Tibial artery (tissue), 4 donors: ENCODE measurements at places on chromosomes 1 and 21.
A peak's percentile ranks its signal among the peaks of the same experiment; 100 is the strongest.

GRCh38 chr1:6062670-6063069, 17.0 kb downstream of the KCNAB2 start:
- DNase-seq = no peak

DNA sequence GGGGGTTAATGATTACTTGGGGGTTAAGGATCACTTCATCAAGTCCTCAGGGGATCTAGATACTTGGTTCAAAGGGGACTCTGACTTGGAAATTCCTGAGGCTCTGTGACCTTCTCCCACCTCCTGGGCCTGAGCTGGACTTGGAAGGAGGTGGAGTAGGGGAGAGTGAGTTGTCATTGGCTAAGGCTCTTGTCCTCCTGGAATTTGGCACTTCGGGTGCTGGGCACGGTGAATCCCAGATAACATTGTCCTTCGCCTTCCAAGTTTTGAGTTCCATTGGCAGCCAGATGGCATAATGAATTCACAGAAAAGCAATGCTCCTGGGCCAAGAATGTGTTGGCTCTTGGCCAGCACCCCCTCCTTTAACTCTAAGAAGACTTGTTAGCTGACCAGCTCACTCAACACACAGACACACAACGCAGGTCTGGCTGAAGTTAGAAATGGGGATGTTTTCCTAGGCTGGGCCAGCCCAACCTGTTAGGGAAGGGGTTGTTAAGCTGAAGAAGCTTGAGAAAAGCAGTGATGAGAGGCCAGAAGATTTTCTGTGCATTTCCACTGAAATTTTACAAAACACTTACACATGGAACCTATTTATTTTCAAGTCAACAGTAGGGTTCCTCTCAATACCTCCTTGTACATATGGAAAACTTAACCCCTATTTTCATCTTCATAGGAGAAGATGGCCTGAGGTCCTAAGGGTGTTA, 29.7 kb downstream of the SLC26A9 start:
- DNase-seq = peak; percentile 84

- DNase-seq = no peak
Observed at GRCh38 chr1:24535021-24535424, 20.9 kb upstream of the NCMAP start.

- no peak for DNase-seq
Observed at GRCh38 chr1:79293611-79294010, 287.1 kb upstream of the ADGRL4 start.

GRCh38 chr1:35466120-35466519, 91.1 kb downstream of the KIAA0319L start:
- DNase-seq = no peak

- DNase-seq = no peak
Observed at GRCh38 chr1:213083112-213083445, 32.0 kb downstream of the RPS6KC1 start.

DNA sequence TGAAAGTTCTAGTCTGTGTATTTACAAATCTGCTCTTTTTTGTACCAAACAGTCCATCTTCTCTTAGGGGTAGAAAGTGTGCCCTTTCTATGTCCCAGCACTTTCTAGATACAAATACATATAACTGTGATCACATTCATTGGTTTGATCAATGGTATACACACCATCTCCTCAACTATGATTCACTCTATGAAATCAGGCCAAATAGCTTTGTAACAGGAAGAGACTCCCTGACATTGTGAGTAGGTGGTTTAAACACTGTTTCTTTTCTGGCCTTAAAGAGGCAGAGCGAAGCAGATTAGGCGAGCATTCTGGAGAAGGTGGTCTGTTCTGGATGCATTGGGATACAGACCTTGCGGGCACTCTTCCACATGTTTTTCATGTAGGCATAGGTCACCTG, 39.3 kb upstream of the EXOSC10 start:
- DNase-seq = no peak

- DNase-seq = no peak
Observed at GRCh38 chr1:23383577-23384311, 14.1 kb upstream of the ZNF436 start.

- DNase-seq = no peak
Observed at GRCh38 chr1:112564081-112564480, 54.9 kb downstream of the ST7L start.

- no peak for DNase-seq
Observed at GRCh38 chr21:15422783-15423182, 307.0 kb upstream of the USP25 start.

DNA sequence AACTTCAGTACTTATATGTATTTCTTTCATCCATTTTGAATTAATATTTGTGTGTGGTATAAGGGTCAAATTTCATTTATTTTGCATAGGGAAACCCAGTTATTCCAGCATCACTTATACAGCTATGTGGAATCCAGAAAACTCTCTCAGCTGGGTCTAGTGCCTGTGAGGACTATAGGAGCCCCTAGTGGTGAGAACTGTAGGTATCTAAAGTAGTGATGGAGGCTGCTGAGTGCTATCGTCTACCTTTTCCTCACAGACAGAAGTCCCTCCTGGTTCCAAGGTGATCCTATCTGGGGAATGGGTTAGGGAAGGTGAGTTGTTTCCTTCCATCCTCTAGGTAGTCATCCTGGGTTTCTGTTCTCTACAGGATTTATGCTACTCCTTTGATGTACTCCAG, 352.0 kb upstream of the C1orf87 start:
- DNase-seq = no peak

DNA sequence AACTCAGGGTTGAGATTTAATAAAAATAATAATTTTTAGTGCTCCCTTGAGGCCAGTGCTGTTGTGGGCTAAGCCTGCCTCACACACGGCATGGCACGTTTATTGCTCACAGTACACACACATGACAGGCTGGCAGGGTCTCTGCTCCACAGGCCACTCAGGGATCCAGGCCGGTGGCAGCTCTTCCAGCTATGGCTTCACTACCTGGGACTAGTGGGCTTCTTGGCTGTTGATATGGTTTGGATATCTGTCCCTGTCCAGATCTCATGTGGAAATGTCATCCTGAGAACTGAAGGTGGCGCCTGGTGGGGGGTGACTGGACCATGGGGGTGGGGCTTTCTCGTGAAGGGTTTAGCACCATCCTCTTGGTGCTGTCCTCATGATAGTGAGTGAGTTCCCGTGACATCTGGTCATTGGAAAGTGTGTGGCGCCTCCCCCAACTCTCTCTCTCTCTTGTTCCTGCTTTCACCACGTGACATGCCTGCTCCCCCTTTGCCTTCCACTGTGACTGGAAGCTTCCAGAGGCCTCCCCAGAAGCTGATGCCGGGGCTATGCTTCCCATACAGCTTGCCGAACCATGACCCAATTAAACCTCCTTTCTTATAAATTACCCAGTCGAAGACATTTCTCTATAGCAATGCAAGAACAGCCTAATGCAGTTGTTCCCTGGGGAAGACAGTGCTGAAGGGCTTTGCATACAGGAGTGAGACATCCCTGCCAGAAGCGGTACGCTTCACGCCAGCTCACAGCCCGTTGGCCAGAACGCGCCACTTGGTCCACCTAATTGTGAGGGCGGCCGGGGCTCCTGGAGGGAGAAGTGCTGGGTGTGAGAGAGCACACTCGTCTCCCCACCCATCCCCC, 226.9 kb upstream of the C1orf174 start:
- peak; percentile 55 for DNase-seq

DNA sequence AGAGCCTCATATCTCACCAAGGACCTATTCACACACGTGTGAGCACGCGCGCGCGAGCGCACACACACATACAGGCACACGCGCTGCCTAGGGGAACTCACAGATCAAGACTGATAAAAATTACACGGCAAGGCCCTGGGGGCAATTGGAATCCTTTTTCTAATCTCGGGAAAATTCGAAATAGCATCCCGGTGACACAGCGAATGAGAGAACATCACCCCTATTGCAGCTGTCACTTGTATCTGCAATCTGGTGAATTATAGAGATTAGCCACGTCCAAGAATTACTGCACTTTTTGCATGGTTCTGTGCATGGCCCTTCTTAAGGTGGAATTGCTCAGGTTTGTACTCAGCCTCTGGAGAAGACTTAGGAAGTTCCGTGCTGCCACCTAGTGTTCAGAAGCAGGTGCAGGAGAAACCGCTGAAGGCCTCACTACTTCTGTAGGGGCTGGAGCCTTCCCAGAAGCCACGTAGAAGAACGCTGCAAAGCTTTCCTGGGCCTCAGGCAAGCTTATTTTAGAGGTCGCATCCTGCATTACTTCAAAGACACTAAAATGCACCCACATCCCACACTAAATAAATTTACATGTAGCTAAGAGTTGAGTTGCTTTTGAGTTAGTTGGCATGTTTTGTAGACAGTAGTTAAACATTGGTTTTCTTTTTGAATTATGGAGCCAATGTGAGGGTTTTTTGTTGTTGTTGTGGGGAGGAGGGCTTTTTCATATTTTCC, 229.2 kb upstream of the CAMK1G start:
- peak; percentile 69 for DNase-seq

GRCh38 chr21:46325073-46325912, 1.3 kb downstream of the PCNT start:
- peak; percentile 73 for DNase-seq

DNA sequence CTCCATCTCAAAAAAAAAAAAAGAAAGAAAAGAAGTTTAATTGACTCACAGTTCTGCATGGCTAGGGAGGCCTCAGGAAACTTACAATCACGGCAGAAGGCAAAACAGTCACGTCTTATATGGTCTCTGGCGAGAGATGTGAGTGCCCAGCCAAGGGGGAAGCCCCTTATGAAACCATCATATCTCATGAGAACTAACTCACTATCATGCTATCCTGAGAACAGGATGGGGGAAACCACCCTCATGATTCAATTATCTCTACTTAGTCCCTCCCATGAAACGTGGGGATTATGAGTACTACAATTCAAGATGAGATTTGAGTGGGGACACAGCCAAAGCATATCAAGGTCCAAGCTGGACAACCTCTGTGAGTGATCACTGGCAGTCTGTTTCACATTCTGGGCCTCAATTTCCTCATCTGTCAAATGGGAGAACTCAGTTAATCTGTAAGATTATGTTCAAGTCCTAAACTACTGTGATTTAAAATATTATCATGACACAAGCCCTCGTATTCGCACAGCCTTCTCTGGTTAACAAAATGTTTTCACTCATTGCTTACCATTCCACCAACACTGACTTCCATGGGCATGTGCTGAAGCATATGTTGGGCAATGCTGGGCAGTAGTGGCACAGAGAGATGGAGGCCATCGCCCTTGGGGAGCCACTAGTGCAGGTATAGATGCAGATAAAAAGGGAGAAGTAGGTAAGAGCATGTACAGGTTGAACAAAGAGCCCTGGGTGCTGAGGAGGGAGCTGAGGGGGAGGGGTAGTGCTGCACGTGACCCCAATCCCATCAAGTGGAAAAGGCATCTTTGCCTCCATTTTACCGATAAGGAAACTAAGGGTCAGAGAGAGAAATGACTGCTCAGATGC, 46.2 kb upstream of the SLC2A1 start:
- no peak for DNase-seq

DNA sequence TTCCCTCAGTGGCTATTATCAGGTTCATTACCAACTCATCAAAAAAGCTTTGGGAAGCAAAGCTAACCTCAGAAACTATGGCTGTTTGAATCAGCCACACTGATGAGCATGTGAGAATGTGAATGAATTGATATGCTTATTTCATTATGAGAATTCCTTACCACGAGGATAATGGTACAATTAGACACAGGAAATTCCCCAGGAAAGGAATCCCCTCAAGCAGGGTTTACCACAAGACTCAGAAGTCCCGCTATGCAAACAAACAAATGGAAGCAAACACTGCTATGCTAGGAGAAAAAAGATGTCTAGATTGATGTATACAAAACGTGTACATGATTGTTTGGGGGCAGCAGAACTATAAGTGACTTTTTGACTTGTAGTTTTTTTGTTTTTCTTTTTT, 205.0 kb downstream of the HMCN1 start:
- DNase-seq = no peak

DNA sequence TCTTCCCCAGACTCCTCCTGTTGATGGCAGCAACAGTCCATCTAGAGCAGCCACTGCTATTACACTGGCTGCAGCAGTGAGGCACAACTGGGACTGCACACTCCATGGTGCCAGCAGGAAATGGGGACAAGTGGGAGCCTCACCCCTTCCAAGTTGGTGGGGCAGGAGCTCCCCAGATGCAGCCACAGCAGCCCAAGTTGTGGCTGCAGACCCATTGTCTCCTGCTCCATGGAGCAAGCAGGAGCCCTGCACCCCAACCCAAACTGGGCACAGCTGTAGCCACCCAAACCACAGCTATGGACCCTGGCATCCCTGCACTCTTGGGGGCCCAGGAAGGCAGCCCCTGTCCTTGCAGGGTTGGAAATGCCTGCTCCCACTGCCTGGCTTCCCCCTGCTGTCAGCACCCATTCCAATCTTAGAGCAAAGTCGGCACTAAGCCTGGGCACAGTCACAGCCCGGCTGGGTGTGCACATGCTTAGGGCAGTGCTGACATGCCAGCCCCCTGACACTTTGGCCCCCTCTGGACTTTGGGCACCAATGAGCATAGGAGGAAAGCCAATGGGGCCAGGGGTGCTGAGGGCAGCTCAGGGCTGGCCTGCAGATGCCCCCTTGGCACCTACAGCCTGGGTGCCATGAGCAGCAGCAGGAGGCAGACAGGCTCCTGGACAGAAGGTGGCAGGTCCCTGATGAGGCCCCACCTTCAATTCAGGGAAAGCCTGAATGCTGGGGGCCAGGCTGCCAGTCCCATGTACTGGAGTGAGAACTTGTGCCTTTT, 44.0 kb downstream of the MATN1 start:
- no peak for DNase-seq

DNA sequence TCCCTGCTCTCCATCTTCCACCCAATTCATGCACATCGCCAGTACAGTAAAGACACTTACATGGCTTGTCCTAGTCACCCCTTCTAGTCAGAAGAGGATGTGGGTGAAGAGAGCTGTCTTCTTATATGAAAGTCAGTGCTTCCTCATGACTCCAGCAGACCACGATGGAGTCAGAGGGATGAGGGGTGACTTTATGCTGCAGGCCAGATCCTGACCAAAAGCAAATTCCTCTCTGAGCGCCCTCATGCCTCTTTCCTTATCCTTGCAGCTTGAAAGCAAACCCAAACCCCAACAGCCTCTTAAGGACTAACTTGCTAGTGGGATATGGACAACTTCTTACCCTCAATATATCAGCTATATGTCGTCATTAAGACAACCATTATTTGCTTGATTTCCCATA, 348.2 kb upstream of the DUSP10 start:
- no peak for DNase-seq
